ENCODE measurements at places on chromosomes 11 and 22.
A peak's percentile ranks its signal among the peaks of the same experiment; 100 is the strongest.

GRCh38 chr11:131228378-131228777 lies 142.0 kb upstream of the NTM start:
- no peak for DNase-seq

DNA sequence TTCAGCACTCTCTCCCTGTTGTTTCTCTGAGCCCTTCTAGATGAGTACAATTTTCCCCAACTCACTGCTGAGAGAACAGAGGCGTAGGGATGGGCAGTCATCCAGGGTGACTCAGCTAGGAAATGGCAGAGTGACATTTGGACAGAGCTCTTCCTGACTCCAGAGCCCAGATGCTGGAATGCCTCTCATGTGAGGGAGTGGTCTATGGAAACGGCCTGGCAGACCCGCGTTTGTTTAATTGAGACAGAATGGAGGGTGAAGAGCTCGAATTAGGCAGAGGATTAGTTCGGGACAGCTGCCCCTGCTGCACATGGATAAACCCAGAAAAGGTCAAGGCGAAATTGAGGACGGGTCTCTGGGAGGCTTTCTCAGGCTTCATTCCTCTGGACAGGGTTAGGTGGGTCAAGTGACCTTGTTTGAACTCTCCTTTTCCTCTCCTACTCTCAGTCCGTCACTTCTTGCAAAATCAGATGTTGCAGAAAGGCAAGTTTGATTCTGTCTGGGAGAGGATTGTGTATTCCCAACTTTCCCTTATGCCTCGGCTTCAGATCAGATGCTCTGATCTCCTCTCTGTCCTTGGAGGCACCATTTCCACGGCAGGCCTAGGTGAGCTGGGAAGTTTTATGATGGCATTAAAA lies 7.6 kb upstream of the LMO2 start:
- DNase-seq = peak; percentile 66

- no peak for DNase-seq
Measured at GRCh38 chr11:128086794-128087193, 500.6 kb downstream of the ETS1 start.

- DNase-seq = no peak
Measured at GRCh38 chr11:33931067-33931466, 39.2 kb upstream of the LMO2 start.

- DNase-seq = no peak
Measured at GRCh38 chr11:131644204-131644795, 273.9 kb downstream of the NTM start.

DNA sequence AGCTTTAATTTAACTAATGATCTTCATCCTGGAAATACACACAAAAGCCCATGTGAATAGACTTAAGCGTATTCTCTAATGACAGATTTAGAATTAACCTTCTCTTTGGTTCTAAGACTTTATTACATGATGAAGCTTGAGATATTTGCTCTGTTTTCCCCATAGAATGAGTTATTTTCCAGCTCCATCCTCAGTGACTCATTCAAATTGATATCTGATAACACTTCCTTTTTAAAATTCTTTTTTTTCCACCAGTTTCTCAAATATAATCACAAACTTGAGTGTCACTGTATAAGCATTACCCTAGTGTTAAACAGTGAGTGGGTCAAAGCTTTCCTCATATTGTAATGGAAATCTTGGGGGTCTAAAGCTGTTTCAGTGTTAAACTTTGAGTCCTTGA lies 535.8 kb downstream of the KCNA4 start:
- DNase-seq = no peak

DNA sequence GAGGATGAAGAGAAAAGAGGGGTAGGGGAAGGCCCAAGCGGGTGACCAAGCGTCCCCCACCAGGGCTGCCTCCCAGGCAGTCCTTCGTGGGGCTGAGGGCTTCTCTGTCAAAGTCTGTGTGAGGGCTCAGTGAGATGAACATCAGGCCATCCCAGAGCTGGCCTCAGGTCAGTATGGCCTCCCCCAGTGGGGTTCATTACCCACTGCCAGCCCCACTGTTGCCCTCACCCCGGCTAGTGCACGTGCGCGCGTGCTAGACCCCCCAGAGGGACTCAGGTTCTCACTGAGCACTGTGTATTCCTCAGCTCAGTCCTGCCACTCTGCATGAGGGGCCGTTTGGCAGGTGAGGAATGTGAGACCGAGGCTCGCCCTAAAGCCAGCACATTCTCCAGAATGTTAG lies 3.3 kb downstream of the KDELR3 start:
- no peak for DNase-seq

GRCh38 chr22:40218723-40219294 lies 41.1 kb downstream of the TNRC6B start:
- no peak for DNase-seq

GRCh38 chr11:78424334-78425270 lies 7.0 kb upstream of the GAB2 start:
- DNase-seq = peak; percentile 80

GRCh38 chr11:93468290-93468689 lies 74.9 kb downstream of the SMCO4 start:
- no peak for DNase-seq

GRCh38 chr11:118245936-118246562 lies 6.1 kb downstream of the MPZL3 start:
- no peak for DNase-seq

GRCh38 chr11:57133366-57134038 lies 48.3 kb upstream of the LRRC55 start:
- no peak for DNase-seq

GRCh38 chr11:69295079-69295994 lies 1.4 kb downstream of the MYEOV start:
- no peak for DNase-seq

GRCh38 chr22:37792494-37792893 lies 15.2 kb upstream of the GCAT start:
- no peak for DNase-seq

GRCh38 chr11:76658231-76658630 lies 12.3 kb downstream of the LRRC32 start:
- DNase-seq = no peak

DNA sequence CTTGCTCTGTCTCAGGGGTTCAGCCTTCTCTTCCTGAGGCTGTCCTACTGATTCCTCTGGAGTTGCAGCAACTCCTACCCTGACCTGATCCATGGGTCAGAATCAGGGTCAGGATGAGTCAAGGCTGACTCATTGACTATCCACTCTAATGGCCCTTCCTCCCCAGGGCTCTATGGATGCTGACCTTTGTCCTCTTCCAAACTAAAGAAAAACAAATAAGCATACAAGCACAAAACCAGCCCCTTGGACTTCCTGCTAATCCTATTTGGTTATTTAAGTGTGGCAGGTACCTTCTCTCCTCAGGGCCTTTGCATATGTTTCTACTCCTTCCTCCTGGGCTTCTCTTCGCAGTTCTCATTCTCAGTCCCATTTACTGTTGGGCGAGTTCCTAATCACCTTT lies 204.5 kb upstream of the NAV2 start:
- peak; percentile 11 for DNase-seq

DNA sequence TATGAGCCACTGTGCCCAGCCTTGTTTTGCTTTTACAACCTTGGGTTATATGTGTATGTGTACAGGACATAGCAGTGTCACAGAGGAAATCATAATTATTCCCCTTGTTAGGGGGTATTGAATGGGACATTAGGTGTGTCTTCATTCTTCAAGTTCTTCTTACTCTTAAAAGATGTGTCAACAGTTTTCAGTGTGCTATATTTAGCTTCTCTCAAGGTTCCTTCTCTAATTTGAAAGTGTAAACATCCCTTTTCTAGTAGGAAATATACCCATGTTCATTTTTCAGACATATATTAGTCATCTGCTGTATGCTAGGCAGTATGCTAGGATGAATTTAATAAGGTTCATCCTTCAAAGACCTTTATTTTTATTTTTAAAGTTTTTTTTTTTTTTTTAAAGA lies 17.1 kb downstream of the PCF11 start:
- DNase-seq = no peak

DNA sequence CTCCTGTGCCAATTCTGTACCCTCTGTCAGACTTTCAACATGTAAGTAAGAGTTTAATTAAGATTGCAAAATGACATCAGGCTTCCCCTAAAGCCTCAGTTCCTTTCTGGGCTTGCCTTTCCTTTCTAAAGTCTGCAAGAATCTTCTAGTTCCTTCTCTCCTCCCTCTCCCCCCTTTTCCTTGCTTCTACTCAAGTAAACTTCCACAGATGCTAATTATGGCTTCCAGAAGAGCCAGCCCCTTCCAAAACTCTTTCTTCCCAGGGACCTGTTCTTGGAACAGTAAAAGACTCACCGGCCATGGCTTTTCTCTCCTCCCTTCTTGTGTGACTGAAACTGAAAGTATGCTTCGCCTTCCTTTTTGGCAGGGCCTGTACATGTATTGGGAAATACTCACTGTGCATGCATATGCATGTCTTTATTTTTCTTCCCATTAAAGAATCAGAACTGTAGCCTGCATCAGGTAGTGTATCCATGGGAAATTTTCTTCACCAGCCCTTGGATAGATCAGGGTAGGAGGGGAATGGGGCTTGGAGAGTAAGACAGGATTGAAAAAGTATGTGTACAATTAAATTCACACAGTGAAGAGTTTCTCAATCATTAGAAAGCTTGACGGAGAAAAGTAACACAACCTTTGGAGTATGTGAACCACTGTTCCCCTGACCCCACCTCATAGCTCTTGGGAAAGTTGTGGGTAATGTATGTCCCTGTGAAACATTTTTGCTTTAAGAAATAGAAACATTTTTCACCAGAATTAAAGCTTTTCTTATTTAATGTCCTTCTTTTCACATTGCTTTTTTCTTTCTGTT lies at the start of gene CASP1:
Gene CASP1, minus strand, starts transcription at position 332 of the 808 bp plus-strand sequence. Its CDS starts 31 bp downstream, at position 301.
- peak; percentile 76 for DNase-seq

- no peak for DNase-seq
Measured at GRCh38 chr11:76664578-76665061, 5.9 kb downstream of the LRRC32 start.

- no peak for DNase-seq
Measured at GRCh38 chr11:76249195-76249741, 43.0 kb upstream of the WNT11 start.

DNA sequence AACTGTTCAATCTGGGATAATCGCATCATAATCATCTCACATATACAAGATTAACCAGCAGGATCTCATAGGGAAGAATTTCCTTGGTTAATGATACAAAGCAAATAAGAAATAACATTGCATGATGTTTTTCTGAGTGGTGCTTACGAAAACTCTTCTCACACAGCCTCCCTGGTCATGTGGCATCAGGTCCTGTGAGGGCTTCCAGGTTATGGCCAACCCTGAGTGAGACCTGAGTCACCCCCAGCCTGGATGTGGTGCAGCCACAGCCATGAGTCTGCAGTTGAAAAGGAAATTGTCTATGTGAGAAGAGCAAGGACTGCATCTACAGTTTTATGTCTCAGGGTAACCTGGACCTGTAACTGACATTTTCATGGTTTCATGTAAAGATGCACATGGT lies 90.5 kb upstream of the XKR3 start:
- no peak for DNase-seq

DNA sequence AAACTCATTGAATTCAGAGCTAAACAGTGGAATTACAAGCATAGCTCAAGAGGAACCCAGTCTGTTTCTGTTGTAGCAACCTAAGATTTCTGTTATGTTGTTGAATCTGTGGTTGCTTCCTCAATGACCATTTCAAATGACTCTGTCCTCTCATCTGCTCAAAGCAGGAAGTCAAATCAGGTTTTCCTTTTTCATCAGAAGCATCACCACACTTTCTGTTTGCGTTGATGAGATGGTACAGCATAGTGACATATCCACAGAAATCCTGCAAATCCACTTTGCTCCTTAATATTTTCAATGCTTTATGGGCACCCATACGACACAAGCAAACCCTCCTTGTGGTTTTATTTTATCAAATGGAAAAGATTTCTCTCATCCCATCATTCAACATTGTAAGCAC lies 12.6 kb upstream of the UCP2 start:
- DNase-seq = no peak

DNA sequence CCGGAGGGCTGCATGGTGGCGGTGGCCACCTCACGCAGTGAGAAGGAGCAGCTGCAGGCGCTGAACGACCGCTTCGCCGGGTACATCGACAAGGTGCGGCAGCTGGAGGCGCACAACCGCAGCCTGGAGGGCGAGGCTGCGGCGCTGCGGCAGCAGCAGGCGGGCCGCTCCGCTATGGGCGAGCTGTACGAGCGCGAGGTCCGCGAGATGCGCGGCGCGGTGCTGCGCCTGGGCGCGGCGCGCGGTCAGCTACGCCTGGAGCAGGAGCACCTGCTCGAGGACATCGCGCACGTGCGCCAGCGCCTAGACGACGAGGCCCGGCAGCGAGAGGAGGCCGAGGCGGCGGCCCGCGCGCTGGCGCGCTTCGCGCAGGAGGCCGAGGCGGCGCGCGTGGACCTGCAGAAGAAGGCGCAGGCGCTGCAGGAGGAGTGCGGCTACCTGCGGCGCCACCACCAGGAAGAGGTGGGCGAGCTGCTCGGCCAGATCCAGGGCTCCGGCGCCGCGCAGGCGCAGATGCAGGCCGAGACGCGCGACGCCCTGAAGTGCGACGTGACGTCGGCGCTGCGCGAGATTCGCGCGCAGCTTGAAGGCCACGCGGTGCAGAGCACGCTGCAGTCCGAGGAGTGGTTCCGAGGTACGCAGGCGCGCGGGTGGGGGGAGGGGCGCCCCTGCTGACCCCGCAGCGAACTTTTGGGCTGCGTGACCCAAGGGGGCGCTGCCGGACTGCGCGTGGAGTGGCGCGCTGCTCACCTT lies 670 bp downstream of the NEFH start:
- peak; percentile 22 for DNase-seq

GRCh38 chr11:1444823-1445422 lies 41.7 kb downstream of the MOB2 start:
- no peak for DNase-seq

DNA sequence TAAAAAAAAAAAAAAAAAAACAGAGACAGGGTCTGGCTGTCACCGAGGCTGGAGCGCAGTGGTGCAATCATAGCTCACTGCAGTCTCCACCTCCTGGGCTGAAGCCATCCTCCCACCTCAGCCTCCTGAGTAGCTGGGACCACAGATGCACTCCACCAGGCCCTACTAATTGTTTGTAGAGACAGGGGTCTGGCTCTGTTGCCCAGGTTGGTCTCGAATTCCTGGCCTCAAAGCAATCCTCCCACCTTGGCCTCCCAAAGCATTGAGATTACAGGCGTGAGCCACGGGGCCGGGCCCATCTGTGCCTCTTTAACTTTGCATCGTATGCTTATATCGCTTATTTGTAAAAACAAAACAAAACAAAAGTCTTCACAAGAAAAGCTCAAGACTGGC lies 3.1 kb downstream of the CPT1A start:
- DNase-seq = no peak

GRCh38 chr22:45757068-45757467 lies 85.4 kb downstream of the ATXN10 start:
- DNase-seq = peak; percentile 8

GRCh38 chr22:17272511-17272991 lies 53.3 kb upstream of the ADA2 start:
- DNase-seq = no peak

- no peak for DNase-seq
Measured at GRCh38 chr11:19225581-19225980, 15.2 kb downstream of the E2F8 start.

- DNase-seq = no peak
Measured at GRCh38 chr11:19892387-19892786, 179.8 kb downstream of the NAV2 start.
